ENCODE measurements at places on chromosomes 16 and 17.

DNA sequence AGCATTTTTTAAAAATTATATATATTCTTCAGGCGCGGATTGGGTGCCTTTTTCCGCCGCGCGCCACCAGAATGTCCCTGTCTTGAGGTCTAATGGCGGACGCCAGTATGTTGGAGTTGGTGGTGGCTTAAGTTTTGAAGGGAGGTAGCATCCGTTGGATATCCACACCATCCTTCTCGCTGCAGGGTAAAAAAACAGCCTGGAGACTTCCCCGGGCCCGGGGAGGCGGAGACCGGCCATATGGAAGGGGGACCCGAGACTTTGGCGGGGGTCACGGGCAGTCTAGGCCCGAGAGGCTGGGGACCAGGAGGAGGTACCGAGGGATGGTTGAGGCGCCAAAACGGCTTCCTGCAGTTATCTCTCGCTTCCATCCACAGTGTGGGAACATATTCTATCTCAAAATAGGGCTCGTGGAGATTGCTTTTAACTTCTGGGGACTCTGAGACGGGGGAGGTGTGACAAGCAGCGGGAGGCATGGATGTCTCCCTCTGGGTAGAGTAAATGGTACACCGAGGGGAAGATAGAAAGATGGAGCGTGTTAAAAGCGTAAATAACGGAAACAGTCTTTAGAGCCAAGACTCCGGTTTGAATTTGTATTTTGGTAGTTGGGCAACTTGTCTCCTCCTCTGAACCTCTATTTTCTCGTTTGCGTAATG, at the start of gene SF3B3:
Gene SF3B3, plus strand, starts transcription at position 74 of the 656 bp plus-strand sequence. CDS start 2,841 bp downstream, outside the sequence.
- peak; percentile 67 for DNase-seq

DNA sequence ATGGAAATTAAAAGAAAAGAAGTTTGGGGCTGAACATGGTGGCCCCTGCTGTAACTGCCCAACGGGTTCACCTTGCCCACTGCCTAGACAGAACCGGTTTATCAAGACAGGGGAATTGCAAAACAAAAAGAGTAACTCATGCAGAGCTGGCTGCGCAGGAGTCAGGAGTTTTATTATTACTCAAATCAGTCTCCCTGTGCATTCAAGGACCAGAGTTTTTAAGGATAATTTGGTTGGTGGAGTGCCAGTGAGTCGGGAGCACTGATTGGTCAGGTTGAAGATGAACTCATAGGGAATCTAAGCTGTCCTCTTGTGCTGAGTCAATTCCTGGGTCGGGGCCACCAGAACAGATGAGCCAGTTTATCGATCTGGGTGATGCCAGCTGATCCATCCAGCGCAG, 4.4 kb upstream of the SCPEP1 start:
- no peak for DNase-seq

DNA sequence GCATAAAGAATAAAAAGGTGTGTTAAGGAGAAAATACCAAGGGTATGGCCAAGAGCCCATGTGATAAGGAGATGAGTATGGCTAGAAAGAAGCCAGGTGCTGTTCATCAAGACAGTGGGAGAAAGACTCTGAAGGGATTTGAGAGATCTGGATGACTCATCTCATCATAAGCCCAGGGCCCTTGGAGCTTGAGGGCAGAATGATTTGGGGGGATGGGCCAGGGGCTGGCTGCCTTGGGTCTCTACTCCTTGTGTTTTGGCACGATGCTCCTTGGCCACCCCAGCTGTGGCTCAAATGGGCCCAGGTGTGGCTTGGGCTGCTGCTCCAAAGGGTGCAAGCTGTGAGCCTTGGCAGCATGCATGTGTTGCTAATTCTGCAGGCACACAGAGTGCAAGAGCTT, 14.5 kb upstream of the TNFRSF13B start:
- DNase-seq, result no peak

- peak; percentile 63 for DNase-seq
Observed at GRCh38 chr16:50121721-50122445, 31.2 kb upstream of the TENT4B start.

DNA sequence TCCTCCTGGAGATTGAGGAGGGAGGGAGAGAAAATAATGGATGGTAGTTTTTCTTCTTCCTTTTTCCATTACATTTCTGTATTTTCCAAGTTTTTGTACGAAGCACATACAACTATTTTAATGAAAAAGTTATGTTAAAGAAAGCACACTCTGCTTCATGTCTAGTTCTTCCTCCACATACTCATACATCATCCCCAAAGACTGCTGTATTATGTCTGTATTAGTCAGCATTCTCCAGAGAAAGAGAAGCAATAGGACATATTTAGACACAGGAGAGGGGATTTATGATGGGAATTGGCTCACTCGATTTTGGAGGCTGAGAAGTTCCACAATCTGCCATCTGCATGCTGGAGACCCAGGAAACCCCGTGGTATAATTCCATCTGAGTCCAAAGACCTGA, 10.1 kb upstream of the ACSM2A start:
- DNase-seq, result no peak

All from stimulated activated CD4-positive, alpha-beta T cell treated with anti-CD3 and anti-CD28 coated beads, Interleukin-1b, Interleukin-23, amount 100 ng/mL, for 48 hours (primary cell).